ENCODE measurements at places on chromosomes 13 and 19.
A peak's percentile ranks its signal among the peaks of the same experiment; 100 is the strongest.

- DNase-seq: no peak
Measured at GRCh38 chr13:19158526-19159174, 23.0 kb downstream of the TUBA3C start.

DNA sequence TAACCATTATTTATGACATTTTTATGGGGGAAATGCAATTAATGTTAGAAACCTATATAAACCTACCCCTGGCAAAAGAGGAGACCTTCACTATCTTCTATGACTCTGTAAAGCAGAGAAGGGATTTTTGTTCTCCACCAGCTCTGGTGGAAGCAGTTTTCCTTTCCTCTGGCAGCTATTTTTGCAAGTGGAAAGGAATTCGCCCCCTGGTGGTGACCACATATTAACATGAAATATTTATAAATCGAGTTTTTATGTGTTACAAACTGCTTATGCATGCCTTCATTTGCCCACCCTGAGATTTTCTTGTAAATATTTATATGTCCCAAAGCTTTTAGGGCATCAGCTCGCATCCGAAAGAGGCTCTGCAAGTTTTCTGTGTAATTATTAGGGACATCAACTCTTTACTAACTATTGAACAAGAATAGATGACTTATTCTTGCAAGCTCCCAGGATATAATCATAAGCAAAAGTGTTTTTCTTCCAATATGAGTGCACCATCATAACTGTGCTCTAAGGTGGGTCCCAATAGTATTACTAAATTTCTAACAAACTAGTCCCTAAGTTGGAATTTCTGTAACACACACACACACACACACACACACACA is 62.4 kb downstream of the SERTM1 start:
- DNase-seq: peak; percentile 46

DNA sequence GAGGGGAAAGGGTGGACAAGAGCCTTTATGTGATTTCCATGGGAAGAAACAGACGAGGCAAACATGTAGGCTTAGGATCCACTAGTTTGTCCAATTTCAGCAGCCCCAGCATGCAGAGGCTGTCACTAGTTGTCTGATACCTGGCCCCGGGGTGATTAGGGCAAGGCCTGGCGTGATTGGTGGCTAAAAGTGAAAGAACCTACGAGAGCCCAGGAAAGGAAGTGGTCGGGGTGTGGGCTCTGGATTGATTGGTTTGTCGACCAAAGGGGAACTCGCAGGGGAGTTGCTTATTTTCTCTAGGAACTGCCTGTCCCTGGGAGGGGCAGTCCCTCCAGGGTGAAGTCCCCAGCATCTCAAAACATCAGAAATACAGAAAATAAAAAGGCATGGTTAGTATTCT is 64.2 kb upstream of the UQCRFS1 start:
- peak; percentile 53 for DNase-seq

DNA sequence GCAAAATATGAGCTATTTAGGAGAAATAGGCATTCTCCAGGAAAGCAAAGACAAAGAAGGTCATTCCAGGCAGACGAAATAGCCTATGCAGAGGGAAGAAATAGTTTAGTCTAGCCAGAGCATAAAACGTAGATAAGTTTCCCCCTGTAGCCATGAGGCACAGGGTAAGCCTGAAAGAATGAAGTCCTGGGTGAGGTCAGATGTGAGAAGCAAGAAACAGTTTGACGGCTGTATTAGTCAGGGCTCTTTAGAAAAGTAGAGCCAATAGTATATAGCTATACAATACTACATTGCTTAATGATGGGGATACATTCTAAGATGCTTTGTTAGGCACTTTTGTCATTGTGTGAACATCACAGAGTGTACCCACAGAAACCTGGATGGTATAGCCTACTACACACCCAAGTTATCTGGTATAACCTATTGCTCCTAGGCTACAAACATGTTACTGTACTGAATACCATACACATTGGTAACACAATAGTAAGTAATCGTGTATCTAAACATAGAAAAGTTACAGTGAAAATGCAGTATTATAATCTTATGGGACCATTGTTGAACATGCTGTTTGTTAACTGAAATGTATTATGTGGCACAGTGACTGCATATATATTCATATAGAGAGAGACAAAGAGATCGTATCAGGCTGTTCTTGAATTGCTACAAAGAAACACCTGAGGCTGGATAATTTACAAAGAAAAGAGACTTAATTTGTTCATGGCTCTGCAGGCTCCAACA is 59.3 kb upstream of the WDFY2 start:
- peak; percentile 71 for DNase-seq

GRCh38 chr13:98875146-98875729 is 102.6 kb downstream of the DOCK9 start:
- DNase-seq: no peak

GRCh38 chr19:5804516-5805461 is at the start of gene NRTN:
Gene NRTN (plus strand): TSS chr19:5805067. CDS start chr19:5824166, 19,099 bp downstream.
- no peak for DNase-seq

GRCh38 chr19:4030981-4031380 is 23.4 kb downstream of the PIAS4 start:
- no peak for DNase-seq

DNA sequence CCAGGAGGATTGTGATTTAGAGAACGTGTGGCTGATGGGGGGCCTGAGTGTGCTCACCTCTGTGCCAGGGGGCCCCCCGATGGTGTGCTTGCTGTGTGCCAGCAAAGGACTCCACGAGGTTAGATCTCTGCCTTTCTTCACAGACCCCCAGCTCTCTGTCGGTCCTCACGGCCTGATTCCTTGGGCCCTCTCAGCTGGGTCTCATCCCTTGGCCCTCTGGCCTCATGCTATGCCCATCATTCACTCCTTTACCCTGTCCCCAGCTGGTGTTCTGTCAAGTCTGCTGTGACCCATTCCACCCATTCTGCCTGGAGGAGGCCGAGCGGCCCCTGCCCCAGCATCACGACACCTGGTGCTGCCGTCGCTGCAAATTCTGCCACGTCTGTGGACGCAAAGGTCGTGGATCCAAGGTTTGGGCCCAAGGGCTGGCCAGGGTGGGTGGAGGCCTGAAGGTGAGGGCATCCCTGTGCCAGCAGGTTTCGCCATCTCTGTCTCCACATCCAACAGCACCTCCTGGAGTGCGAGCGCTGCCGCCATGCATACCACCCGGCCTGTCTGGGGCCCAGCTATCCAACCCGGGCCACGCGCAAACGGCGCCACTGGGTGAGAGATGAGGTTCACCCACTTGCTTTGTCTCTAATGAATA is 7.5 kb downstream of the KMT2B start:
- DNase-seq: no peak

DNA sequence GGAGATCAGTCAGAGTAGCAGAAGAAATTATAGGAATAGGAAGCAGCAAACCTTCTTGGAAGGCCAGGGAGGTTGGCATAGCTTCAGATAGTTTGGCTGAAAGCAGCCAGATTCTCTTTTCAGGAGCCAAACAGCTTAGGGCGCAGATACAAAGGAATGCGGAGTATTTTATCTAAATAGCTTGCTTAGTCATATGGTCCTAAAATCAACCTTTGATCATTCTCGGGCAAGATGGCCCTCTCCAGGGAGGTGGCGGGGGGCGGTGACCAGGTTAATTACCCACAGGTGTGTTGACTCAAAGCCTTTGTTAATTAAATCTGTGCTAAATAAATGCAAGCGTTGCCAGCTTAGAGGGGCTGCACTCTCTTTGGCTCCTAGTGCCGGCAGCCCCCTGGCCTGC is 12.5 kb upstream of the NCR1 start:
- DNase-seq: no peak

DNA sequence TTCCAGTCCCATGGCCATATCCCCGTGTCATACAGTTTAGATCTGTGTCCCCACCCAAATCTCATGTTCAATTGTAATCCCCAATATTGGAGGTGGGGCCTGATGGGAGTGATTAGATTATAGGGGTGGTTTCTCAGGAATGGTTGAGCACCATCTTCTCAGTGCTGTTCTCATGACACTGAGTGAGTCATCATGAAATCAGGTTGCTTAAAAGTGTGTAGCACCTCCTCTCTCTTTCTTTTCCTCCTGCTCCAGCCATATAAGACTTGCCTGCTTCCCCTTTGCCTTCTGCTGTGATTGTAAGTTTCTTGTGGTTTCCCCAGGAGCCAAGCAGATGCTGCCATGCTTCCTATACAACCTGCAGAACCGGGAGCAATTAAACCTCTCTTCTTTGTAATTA is 197.8 kb downstream of the NALCN start:
- DNase-seq: peak; percentile 23

- DNase-seq: no peak
Measured at GRCh38 chr19:18481505-18482222, 40.2 kb downstream of the ELL start.

GRCh38 chr19:1373534-1374249 is 10.0 kb upstream of the NDUFS7 start:
- DNase-seq: no peak

- no peak for DNase-seq
Measured at GRCh38 chr19:12975221-12975741, 5.9 kb downstream of the DAND5 start.

All from EL (cell line).